ENCODE measurements at places on chromosomes 5 and 9.

DNA sequence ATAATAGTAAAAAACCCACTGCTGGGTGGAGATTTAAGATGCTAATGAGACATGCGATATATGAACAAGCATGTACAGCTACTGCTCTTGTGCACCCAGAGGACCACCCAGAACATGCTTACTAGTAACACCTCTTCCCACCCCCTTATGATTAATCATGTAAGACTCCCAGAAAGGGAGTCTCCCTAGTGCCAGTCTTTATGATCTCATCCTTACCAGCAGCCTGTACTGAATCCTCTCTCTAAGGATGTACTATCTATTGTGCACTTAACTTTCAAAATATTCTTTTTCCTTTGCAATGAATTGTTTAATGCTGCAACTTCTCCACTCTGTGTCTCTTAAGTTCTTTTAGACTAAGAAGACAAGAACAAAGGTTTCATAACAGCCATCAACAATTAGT lies 9.1 kb upstream of the MAT2B start:
- no peak for DNase-seq

- no peak for DNase-seq
These were observed 107.1 kb downstream of the CTNND2 start for GRCh38 chr5:11797132-11797531.

DNA sequence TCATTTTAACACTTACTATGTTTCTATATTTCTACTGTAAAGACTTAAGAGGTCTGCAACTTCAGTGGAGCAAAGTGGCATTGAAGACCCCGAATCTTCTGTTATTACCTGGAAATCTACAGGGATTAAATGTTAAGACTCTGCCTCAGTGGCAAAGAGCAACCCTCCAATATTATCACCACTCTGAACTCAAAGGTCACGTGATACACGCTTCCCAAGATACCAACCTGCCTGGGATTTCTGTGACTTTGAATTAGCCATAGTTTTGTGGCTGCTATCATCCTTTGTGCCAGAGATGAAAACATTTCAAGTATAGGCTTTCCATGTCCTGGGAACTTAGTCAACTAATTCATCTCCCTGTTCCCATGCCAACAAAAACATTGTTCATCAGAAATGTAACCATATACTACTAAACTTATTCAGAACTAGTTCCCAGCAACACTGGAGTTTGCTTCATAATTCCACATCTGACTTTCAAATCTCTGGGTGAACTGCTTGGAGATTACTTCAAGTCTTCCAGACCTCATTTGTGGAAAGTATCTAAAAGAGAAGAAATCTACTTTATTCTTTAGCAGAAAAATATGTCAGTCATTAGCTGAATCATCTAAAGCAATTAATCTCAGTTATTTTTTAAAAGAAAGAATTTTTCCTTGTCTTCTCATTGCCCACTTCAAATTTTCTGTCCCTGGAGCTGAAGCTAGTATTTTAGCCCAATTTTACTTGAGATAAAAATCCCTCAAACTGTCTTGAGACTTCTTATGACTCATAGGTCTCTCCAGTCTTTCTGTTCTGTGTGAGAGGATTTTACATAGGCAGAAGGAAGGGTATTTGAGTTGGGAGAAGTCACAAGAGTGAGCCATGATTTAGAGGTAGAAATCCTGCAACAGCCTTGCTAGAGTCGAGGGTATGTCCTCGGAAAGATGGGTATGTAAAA lies 83.0 kb downstream of the ZNF462 start:
- no peak for DNase-seq

GRCh38 chr5:31731710-31732301 lies 92.9 kb downstream of the PDZD2 start:
- no peak for DNase-seq

DNA sequence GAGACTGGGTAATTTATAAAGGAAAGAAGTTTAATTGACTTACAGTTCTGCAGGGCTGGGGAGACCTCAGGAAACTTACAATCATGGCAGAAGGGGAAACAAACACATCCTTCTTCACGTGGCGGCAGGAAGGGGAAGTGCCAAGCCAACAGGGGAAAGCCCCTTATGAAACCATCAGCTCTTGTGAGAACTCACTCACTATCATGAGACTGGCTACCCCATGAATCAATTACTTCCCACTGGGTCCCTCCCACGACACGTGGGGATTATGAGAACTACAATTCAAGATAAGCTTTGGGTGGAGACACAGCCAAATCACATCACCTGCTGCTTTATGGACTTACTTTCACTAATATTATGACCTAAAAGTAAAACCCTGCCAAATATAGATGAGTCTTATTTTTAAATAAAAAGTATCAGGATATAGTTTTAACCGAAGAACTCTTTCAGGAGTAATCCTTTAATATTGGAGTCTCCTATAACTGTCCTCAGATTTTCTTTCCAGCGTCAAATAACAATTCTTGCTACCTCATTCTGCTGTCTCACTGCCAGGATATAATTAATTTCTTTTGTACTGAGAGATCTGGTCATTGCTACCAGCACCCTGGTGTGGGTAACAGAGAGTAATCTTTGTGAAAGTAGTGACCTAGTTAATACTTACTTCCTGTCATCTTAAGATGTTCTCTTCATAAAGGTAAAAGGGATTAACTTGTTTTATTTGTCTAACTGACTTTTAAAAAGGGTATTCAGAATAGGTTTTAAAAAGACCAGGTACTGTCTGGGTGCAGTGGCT lies 68.6 kb downstream of the NLN start:
- DNase-seq = no peak

DNA sequence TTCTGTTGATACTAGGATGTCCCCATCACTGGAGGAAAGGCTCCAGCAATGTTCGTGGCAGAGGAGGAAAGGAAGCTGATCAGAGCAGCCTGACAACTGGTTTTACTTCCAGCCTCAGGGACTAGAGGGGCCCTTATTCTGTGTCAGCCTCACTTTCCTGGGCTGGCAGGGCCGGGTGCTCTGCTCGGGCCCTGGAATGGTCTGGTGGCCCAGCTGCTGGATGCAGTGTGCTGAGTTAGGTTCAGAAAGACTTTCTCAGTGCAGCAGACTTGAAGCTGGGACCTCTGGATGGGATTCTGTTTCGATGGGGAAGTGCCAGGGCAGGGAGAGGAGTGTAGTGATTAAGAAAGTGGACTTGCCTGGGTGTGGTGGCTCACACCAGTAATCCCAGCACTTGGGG lies 81.0 kb downstream of the MACROH2A1 start:
- no peak for DNase-seq

- DNase-seq = no peak
These were observed 2.7 kb downstream of the PCDHGC5 start for GRCh38 chr5:141491323-141492167.

GRCh38 chr5:157892974-157893373 lies 34.0 kb upstream of the CLINT1 start:
- no peak for DNase-seq

GRCh38 chr5:95957561-95958203 lies 4.0 kb downstream of the ELL2 start:
- no peak for DNase-seq

DNA sequence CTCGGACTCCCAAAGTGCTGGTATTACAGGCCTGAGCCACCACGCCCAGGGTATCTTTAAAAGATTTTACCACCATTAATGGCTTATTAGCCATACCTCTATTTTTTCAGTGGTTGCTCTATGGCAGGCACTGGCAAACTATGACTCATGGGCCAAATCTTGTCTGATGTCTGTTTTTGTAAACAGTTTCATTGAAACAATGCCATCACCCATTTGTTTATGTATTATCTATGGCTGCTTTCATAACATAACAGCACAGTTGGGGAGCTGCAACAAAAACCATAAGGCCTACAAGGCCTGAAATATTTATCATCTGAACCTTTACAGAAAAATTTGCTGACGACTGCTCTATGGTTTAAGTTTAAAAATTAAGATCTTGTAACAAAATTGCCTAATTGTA lies 66.8 kb downstream of the SLC38A9 start:
- no peak for DNase-seq

Measured in endothelial cell (in vitro differentiated cells).